ENCODE measurements at places on chromosomes 2 and 18. TPM values are rescaled to one million over a fixed set of nuclear protein-coding genes. Genes with fewer than 3 reads are reported as not detected.

DNA sequence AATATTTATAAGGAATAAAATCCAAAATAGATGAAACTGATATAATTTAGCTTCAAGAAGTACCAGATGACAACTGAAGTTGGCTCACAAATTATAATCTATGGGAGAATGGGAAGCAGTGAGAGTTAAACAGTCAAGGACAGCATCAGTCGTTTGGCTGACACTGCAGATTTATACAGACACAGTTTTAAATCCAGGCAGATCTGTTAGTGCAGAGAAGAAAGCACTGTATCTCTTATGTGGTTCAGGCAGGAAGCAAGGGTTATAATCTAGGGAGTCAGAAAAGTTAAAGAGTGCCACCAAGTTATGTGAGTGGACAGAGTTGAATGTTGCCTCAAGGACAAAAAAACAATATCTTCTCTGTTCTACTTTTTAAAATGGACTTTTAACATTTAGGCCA, 880.2 kb downstream of the TSN start:
- DNase-seq = no peak

DNA sequence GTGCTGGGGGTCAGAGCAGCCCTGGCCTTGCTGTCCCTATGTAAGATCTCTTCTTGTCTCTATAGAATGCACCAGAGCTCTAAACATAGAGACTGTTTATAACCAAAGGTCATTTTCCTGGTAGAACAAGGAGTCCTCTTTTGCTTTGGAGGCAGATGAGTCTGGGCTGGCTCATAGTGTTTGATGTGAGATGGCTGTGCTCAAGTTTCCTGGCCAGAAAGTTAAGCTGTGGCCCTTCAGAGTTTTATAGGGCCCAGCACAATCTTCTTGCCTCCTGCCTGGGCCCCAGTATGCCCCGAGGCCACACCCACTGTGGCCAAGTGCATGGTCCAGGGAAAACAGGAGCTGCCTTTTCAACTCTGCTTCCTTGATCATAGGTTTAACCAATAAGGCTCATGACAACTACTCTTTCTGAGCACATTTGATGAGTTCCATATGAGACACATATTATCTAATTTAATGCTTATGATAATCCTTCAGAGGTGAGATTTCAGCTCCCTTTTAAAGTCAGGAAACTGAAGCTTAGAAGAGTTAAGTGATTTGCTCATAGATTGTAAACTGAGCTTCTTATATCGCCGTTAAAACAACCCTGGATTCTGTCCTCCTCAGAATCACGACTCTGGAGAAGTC, 66.3 kb downstream of the MYCN start:
- DNase-seq = no peak

- no peak for DNase-seq
These were observed 191.1 kb upstream of the REV1 start for GRCh38 chr2:99680946-99681345.

MTCL1 gene
- 25.9 TPM for total RNA-seq

ARL5A gene
- 52.2 TPM for total RNA-seq
